ENCODE measurements at places on chromosomes 1 and 21.
A peak's percentile ranks its signal among the peaks of the same experiment; 100 is the strongest.

DNA sequence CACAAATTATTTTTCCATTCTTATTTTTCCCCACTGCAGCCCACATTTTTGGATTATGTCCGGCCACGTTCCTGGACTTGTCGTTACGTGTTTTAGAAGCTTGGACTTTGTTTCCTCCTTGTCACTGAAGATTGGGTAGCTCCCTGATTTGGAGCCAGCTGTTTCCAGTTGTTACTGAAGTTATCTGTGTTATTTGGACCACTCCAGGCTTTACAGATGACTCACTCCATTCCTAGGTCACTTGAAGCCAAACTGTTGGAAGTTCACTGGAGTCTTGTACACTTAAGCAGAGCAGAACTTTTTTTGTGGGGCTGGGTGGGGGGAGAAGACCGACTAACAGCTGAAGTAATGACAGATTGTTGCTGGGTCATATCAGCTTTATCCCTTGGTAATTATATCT, 12.2 kb upstream of the AXDND1 start:
- no peak for DNase-seq

DNA sequence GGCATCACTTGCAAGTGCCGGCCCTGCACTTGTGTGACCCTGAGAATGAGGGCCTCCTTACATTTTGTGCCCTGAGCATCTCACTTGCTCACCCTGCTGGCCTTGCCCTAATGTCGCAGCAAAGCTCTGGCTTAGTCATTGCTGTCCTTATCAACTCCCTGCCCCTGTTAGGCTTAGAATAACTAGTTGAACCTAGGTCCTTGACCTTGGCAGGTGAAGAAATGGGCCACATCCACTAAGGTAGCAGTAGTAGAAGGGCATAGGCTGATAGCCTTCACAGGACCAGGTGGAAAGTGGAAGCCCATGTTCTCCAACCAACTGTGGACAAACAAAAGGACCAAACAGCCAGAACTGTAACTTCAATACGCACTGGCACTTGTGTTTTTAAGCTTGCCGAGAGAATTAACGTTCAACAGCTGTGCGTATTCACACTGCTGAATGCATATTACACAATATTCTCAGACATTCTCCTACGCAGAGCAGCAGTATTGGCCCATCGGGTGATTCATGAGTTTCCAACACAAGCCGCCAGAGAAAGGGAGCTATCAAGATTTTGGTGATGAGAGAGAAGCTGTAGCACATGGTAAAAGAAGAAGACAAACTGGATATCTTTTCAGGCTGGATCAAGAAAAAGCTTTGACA, 27.7 kb upstream of the PTGFRN start:
- peak; percentile 67 for DNase-seq

- DNase-seq: no peak
Measured at GRCh38 chr1:113917400-113918082, 11.6 kb upstream of the HIPK1 start.

DNA sequence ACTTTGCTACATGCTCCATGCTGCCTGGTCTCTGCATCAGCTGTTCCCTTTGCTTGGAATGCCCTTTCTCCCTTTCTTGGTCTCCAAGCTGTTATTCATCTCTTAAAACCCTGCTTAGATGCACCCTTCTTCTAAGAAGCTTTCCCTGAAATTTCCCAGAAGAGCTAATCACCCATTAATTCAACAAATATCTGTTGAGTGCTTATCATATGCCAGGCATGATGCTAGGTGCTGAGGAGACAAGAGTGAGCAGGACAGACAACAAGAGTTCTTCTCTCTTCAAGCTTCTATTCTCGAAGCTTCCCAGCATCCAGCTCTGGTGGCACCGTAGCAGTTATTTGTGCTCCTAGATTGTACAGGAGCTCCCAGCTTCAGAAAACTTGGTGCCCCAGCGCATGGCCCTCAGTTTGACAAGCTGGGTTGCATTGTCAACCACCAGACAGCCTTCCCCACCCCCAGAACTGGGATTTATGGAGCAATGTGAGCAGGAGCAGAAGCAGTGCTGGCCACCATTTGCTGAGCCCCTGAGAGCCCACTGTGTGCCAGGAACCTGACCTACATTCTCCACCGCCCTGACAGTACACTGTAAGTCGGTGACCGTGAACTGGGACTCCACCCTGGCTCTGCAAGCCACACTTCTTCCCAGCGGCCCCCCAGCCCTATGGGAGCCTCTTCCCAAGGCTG, 68.0 kb upstream of the ACOT11 start:
- no peak for DNase-seq

GRCh38 chr1:12063141-12064072, at the start of gene TNFRSF8:
Gene TNFRSF8 (plus strand): TSS chr1:12063303. CDS start chr1:12063599, 296 bp downstream.
- DNase-seq: peak; percentile 80

DNA sequence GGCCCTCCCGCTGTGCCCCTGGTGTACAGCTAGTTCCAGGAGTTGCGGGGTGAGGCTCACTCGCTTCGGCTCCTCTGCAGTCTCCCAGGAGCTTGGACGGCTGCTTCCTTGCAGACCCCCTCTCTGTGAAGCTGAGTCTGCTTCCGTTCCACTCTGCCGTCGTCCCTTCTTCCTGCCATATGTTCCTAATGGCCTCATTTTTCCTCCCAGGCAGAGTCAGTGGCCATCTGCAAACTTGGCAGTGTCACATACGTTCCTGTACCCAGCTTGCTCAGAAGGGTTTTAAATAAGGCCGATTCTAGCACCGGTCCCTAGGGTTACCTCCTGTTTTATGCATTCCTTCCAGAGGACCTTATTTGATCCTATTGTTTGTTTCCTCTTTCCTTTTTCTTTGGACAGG, 21.3 kb downstream of the ACTL8 start:
- no peak for DNase-seq

GRCh38 chr1:92929461-92929860, 31.8 kb downstream of the DIPK1A start:
- DNase-seq: no peak

DNA sequence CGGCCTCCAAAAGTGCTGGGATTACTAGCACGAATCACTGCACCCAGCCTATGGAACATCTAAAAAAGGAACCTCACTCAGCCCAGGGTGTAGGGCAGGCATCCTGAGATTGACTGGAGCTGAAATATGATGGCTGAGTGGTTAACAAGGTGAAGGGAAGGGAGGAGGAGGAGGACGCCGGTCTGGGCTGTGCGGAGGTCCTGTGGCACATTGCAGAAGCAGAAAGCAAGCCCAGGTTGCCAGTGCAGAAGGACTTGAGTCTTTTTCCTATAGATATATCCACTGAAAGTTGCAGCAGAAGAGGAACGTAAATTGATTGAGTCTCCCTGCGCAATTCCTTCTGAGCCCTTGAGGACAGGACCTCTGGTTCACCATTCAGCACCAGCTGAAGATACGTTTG, 1.5 kb upstream of the KIF17 start:
- peak; percentile 45 for DNase-seq

DNA sequence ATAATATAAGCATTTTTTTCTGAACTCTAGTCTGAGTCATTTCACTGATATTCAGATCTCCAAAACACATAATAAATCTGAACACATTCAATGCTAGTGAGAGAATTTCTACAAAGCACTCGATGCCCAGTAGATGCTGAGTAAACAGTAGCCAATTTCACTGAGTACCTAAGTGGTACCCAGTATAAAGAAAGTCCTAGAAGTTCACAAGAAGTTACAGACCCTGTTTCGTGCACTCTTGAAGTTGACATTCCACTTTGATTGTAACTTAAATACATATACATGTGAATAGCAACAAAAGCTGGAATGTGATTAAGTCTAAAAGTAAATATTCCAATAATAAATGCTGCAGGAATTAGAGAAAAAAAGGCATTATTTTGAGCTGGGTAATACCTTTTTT, 33.2 kb upstream of the RGS2 start:
- DNase-seq: no peak

DNA sequence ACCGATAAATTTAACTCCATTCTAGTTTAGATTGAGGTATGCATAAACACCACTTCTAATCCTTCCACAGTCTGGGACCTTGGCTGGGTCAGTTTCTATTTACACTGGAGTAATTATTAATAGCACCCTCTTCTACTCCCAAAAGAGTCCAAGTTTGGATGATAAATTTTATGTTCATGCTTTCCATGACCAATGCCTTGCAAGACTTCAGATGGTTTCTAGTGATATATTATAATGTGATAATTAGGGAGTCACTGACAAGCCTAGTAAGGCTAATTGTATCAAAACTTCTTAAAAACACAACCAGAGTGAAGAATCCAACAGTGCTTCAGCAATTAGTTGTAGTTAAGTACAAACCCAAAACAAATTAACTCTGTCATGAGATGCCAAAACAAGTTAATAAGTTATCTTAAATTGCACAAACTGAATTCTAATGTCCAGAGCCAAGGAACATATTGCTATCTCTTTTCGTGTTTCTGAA, 489.6 kb downstream of the TTLL7 start:
- no peak for DNase-seq

DNA sequence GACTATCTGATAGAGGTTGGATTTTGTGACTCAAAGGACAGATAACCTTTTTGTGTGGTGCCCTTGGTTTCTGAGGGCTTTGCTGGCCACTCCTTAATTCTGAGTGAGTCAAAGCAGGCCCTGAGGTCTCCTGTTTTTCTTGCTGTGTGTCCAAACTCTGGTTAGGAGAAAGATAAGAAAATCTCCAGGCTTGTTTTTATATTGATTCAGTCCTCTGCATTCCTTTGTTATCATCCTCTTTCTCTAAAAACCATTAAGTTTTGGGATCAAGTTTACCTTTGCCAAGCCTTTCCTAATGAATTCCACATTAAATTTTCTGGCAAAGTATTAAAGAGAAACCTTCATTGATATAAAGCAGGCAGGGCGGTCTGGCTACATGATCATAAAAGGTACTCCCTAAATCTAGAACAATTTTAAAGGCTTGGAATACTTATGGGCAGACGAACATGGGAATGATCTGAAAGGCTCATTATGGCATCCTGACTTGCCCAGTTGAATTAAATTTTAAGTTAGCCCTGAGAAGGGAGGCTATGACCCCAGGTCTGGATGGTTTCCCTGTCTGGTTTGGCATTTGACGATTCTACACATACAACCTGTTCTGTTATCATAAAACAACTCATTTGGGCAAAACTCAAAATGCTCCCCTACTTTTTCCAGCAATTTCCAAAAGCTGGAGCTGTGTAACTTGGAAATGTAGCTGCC, 20.8 kb downstream of the ZBTB8B start:
- no peak for DNase-seq

- no peak for DNase-seq
Measured at GRCh38 chr1:117037802-117038201, 22.3 kb upstream of the TTF2 start.

- no peak for DNase-seq
Measured at GRCh38 chr1:61400997-61401396, 318.6 kb downstream of the NFIA start.

DNA sequence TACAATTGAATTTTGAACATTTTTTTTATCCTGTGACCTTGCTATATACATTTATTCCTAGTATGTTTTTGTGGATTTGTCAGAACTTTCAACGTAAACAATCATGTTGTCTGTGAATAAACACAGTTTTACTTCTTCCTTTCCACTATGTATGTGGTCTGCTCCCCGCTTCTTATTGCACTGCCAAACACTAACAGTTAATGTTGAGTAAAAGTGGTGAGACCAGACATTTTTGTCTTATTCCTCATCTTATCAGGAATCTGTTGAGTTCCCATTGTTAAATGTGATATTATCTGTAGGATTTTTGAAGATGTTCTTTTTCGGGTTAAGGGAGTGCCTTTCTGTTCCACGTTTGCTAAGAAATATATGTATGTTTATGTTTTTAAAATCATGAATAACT, 45.9 kb downstream of the CAMSAP2 start:
- no peak for DNase-seq

DNA sequence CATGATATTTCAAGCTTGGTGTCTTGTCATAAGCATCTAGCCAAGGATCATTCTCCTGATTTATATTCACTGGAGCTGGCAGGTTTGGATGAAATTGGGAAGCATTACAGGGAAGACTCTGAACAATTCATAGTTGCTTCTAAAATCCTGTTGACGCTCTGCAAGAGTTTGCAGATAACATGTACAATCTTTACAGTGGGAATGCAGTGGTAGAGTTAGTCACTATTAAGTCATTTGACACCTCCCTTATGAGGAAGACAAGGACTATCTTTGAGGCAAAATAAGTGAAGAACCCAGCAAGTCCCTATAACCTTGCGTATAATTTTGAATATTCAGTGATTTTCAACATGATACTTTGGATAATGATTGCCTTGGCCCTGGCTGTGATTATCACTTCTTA, 45.3 kb upstream of the CRB1 start:
- no peak for DNase-seq

DNA sequence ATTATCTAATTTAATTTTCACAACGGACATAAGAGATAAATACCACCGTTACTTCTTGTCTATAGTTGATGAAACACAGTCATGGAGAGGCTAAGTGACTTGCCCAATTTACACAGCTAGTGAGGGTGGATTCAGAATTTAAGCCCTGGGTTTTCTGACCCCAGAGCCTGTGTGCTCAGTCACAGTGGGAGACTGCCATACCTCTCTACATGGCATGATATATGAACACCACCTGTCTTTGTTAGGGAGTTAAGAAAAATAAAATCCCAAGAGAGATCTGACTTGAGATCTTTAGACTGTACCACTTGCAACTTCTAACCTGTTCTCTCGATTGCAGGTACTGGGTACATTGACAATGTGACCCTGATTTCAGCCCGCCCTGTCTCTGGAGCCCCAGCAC, 40.3 kb downstream of the LAMC2 start:
- DNase-seq: no peak

DNA sequence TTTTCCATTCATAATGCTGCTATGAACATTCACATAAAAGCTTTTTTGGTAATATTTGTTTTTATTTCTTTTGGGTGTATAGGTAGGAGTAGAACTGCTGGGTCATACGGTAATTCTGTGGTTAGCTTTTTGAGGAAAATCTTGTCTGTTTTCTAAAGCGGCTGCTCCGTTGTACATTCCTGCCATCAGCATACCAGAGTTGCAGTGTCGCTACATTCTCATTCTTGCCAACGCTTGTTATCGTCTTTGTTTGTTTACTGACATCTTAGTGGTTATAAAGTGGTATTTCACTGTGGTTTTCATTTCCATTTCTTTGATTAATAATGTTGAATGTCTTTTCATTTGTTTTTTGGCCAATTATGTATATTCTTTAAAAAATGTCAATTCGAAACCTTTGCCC, 469.8 kb upstream of the ZP4 start:
- no peak for DNase-seq

DNA sequence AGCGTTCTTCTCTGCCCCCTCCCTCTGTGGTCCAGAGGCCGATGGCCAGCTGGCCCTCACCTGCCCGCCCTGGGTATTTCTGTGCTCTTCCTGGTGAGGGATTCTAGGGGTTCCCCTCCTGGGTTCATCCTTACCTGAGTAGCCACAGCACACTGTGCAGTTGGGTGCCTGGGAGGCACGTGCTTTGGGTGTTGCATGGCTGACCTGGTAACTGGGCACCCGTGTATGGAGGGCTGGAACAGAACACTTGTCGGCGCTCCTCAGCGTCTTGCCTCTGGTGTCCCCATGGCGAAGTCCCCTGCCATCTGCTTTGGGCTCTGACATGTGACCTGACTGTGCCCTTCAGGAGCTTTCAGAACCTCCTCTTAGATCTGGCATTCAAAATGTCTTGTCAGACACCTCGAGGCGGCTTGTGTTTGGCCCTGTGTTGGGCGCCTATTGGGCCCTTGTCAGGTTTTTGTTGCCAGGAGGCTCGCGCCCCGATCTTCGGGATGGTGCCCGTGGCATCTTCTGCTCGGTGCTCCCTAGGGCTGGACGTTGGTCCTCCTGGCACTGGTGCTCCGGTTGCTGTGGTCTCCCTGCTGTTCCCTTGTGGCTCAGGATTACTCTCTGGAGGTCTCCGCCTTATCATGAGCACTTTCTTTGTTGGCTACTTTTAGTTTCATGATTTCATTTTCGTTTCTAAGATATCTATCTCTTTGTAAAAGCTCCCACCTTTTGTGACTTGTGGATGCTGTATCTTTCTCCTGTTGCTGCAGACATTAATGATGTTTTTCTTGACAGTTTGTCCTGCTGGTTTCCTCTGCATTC, 28.5 kb downstream of the SKI start:
- DNase-seq: no peak
